ENCODE measurements at places on chromosomes 6 and 20.

DNA sequence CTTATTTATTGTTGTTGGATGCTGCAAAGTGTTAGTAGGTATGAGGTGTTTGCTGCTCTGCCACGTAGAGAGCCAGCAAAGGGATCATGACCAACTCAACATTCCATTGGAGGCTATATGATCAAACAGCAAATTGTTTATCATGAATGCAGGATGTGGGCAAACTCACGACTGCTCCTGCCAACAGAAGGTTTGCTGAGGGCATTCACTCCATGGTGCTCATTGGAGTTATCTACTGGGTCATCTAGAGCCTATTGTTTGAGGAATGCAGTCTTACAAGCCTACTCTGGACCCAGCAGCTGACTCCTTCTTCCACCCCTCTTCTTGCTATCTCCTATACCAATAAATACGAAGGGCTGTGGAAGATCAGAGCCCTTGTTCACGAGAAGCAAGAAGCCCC lies 12.1 kb downstream of the MICB start:
- no peak for DNase-seq

DNA sequence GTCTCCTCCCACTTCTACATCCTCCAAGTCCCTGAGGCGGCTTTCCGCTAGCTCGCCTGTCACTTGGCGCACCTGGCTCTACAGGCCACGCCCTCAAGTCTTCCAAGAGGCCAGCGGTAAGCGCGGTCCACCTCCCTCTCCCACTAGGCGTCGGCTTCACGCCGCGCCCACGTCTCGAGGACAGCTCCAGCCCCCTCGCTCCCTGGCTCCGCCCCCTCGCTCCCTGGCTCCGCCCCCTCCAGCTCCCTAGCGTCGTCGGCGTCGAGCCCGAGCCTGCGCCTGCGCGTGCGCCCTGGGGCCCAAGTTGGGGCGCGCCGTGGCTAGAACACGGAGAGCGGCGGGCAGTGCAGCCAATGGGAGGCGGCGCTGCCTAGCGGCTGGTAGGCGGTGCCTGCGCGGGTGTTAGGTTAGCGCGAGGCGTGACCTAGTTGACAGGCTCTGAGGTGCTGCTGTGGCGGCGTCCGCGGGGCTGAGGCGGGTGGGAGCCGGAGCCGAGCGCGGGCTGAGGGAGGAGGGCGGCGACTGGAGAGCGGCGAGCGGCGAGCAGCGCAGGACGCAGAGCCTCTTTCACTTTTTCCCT lies at the start of gene MACROD2:
Gene MACROD2, plus strand, starts transcription at position 431 of the 580 bp plus-strand sequence.
- no peak for DNase-seq

DNA sequence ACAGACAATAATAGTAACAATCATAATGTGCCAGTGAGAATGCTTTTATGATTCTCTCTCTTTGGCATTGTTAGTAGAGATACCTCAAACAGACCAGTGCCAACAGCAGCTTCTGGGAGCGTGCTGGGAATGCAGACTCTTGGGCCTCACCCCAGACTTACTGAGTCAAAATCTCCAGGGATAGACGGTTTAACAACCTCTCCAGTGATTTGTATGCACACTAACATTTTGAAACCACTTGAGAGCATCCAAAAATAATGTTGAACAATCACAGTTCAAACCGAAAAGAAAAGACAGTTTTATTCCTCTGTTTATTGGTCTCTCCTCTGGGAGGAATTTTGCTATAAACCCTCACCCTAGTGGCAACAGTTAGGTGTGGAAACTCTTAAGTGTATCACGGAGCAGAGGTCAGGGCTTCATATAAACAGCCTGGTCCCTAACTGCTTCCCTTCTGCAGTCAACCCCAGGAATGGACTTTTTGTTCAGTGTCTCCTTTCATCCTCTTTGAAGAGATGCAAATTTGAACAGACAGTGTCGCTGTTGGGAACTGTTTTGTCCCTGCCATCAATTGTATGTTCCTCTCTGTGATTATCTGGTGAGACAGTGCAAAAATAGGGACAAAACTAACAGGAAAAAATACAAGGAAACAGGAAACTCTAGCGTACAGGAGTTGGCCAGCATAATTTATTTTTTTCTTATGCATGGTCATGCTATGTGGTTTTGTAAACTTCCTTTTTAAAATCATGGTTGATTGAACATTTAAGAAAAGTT lies 162.4 kb upstream of the BTBD3 start:
- DNase-seq, result no peak

DNA sequence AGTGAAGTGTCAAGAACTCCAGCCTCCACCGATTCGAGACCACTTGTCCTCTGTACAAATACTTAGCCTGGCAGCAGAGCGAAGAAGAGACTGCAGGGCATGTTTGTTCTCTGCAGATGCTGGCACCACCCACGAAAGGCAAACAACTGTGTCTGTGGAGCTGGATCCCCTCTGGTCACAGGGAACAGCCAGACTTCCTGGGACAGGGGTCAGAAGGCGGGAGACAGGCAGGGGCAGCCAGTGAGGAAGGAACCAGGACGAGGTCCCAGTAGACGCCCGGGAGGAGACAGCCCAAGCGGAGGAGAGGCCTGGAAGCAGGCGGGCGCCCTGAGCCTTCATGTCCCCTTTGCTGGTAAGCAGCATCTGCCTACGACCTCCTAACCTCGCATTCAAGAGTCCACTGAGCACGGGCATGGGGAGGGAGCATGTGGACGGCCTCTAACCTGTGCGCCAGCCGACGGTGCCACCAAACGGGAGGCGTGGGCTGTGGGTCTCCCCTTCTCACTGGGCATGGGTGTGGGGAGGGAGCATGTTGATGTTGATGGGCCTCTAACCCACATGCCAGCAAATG lies 265.5 kb downstream of the DLL1 start:
- DNase-seq, result no peak

DNA sequence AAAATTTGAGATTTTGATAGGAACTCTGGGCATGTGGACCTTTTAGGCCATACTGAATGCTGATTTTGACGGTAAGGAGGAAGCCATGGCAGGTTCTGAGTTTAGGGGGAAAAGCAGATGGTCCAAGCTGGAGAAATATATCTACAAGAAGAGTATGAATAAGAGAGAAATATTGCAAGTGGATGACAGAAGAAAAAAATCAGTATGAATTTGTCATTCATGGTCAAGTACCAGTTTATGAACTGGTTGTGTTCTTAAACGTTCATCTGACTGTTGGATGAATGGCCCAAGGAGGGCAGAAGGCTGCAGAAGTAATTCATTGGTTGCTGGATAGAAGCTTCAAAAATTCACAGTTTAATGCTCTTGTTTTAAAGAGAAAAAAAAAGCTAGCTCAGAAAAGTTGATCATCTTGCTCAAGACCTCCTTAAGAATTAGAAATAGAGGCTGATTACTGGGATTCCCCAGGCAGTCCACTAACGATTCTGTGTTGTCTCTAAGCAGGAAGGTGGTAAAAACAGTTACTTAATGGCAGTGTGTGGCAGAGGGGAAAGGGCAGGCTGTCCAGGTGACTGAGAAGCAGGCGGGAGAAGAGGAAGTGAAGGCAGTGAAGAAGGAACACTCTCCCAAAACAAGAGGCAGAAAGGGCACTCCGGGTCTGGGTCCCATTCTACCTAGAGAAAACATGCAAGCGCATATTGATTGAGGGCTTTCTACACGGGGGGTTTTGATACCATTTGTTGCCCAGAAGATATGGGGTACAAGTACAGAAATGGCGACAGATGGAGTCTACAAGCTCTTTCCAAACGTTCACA lies 2.0 kb upstream of the DUSP22 start:
- no peak for DNase-seq

GRCh38 chr20:57464642-57465211 lies 60.2 kb downstream of the CTCFL start:
- DNase-seq, result no peak

DNA sequence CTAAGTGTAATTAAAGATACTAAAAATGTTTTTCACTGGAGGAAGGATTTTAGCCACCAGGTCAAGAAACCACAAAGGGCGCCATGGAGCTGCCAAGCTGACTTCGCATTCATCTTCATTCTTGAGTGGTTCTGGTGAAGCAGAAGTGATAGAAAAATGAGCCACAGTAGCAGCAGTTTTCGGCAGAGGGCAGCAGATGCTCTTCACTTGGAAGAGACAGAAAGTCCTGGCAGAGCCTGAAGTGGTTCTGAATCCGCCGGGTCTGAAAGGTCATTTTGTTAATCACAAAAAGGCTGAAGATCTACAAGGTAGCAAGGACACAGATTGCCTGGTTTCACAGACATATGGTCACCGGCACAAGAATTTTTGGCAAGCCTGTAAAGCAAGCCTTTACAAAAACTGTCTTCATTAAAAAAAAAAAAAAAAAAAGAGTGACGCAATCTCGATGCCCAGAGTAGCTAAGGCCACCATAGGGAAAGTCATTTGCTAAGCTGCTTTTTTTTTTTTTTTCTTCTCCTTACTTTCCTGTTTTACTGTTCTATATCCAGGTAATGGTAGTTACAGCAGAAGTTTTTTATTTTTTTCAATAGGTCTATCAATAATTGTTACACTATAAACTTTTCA lies 345.1 kb upstream of the AGPAT4 start:
- no peak for DNase-seq

DNA sequence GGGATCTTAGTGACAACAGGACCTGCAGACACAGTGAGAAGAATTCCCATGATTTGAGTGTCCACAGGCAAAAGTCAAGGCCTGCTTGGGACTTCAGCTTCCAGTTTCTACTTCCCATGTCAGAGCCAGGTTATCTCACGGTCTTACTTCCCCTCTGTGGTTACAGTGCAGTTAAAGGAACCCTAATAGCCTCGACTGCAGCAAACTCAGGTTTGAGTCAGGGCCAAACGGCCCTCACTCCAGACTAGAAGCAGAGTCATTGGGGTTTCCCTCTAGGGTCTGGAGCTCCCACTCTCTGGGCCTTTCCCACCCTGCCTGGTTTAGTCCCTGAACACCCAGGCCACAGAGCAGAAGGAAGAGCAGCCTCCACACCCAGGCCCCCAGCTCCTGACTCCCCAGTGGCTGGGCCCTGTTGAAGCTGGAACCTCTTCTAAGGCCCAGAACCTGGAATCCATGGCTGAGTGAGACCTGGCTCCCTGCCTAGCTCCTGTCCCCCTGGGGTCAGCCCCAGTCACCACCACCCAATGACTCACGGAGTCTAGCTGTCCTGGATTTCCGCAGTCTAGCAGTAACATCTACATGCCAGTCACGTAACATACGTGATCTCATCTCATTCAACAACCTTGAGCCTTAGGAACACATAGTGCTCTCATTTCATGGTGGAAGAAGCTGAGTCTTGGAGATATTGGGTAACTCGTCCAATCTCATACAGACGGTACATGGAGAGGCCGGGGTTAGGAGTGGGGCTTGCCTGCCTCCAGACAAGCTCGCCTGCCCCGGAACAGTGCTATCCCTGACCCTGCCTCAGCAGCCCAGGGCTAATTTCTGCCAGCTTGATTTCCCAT lies 9.2 kb upstream of the GHRH start:
- DNase-seq, result no peak

GRCh38 chr6:114467931-114468330 lies 125.1 kb upstream of the HS3ST5 start:
- no peak for DNase-seq

DNA sequence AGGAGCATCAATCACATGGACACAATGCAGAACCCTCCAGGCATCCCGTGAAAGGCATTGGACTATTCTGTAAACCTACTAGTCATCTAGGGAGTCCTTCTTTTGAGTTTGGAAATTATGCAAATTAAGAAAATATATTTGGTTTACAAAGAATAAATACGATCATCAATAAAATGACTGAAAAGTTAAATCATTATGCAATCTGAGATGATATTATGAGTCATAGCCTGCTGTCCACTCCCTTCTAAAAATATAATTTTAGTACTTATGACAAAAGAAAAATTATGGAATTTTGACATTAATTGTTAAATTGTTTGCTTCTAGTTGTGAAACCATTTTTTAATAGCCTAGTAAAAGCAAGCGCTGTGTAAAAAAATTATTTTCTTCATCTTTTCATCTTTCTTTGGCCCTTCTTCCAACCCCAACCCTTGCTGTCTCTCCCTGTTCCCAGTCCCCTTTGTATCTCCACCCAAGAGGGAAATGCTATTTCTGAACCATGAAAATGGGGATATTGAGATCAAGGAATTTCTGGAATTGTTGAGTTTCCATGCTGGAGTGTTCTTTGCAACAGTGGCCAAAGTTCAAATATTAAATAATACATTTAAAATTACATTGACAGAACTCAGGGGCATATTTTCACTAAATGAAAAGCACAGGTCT lies 599.8 kb downstream of the COL12A1 start:
- no peak for DNase-seq

- no peak for DNase-seq
These were observed 274.3 kb downstream of the CD109 start for GRCh38 chr6:73969971-73970970.

DNA sequence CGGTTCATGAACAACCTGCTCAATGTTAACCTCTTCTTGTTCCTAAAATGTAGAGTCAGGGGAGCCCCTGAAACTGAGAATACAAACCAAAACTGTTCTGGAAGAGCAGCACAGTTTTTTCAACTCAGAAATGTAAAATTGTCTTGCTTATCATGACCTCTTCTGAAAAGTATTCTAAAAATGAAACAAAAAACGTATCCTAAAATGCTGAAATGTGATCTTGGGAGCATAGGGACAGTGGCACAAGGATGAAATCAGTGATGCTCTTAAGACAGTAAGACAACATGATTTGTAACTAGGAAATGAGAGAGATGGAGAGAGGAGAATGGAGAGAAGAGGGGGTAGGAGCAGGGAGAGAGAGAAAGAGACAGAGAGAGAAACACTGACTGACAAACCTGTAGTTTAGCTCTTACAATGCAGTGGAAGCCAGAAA lies 27.5 kb downstream of the NCOA7 start:
- DNase-seq, result no peak

GRCh38 chr6:165864925-165865324 lies 201.9 kb upstream of the PDE10A start:
- DNase-seq, result no peak

DNA sequence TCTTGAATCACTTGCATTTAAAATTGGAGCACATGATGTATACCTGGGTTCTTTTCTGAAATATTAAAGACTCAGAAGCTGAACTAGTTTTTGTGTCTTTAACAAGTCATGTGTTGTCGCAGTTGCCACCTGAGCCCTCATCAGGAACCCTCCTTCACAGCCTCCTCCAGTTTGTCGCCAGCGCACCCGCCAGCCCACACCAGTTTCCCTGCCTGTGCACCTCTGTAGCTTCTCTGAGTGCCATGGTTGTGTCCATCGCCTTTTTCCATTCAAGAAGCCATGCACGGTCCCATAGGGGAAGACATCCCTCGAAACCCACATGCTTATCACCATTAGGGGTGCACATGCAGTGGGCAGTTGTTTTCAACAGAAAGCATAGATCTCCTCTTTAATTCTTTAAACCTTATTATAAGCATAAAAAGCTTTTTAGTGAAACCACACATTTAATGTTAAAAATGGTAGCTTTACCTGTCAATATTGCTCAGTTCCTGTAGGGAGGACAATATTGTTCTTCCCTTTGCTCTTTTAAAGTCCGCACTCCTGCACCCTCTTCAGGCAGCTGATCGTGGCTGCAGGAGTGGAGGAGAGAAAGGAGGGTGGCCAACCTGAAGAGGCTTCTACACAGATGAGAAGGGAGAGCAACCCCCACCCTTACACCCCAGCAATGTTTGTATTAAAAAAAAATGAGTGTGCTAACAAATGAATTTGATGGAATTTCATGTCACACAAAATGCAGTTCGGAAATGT lies 121.9 kb downstream of the CFAP61 start:
- no peak for DNase-seq

DNA sequence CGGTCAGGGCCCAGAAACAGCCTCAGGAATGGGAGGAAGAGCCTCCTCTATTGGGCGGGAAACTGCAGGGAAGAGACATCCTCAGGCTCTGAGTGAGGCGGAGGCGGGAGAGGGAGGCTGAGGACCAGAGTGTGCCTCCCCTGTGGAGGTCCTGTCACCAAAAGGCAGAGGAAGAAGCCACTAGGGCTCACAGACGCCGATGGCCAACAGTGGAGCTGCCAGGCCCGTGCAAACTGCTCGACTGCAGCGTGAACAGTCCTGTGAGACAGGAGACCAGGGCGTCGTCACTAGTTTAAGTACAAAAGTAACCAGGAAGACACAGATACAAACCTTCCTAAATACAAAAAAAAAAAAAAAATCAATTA lies 82.7 kb downstream of the TAF4 start:
- DNase-seq, result no peak
